ENCODE measurements at places on chromosomes 3 and 15.

DNA sequence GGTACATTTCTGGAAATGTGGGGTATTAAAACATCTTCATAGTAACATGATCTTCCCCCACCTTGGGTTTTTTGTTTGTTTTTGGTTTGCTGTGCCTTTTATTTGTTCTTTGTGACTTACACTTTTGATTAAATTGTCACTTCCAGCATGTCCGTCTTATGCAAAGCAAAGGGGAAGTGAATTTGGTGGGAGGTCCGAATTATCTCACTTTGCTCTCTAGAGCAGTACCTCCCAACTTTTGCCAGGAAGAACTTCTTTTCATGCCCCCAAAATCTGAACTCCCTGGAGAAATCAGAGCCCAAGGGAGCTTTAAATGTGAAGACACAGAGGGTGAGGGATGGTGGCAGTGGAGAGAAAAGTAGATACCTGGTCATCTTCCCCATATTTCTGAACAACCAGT lies 173.1 kb downstream of the IL5RA start:
- DNase-seq: no peak

DNA sequence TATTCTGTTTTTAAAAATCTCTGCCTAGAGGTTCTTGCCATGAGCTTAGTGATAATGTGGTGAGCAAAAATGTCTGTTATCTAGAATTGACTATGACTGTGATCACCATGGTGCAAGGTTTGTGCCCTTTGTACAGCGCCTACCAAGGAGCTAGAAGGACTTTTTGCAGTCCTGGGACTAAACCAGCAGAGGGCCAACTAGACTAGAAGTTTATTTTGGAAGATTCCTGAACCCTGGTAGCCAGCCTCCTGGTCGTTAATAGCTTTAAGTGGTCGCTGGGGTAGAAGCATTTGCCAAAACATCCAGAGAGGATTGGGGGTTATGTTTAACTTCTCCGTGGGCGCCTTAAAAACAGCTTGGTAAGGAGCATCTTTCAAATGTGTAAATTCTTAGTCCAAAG lies 7.8 kb downstream of the SCG5 start:
- no peak for DNase-seq

- no peak for DNase-seq
These were observed 75.6 kb downstream of the GMNC start for GRCh38 chr3:190786898-190787297.

- no peak for DNase-seq
These were observed 22.3 kb downstream of the NR2F2 start for GRCh38 chr15:96352604-96353405.

GRCh38 chr3:179921500-179921899 lies 115.2 kb downstream of the PEX5L start:
- DNase-seq: no peak

DNA sequence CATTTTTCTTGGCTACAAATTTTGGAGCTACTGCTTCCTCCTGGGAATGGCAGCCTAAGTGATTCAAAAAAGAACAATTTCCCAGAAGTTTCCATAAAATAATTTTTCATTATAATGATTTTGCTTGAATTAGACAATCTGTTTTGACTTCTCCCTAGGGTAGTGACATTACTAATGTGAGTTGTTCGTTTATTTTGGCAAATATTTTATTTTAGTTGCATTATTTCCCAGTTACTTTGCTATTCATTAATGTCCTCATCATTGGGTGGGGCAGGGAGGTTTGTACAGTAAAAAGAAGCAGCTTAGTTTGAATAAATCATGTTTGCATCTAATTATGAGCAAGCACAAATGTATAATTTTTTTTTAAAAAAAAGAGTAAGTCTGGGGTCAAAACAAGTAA lies 686.6 kb downstream of the ROBO2 start:
- no peak for DNase-seq

GRCh38 chr3:135975536-135975935 lies 10.0 kb downstream of the PPP2R3A start:
- DNase-seq: no peak

- DNase-seq: no peak
These were observed 138.0 kb downstream of the DTWD1 start for GRCh38 chr15:49758856-49759255.

DNA sequence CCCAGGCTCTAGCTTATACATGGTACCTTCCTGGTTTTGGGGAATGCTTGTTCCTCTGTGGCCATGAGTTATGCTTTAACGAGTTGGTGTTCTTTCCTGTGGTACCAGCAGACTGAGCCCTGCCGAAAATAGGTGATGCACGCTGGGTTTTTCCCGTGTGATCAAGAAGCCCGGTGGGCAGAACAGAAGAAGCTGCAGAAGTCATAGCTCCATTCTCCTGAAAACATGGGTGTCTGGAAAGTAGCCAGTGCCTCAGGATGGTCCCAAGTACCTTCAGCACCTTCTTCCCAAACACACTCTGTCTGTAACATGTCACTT lies 25.2 kb downstream of the MAPKBP1 start:
- no peak for DNase-seq

DNA sequence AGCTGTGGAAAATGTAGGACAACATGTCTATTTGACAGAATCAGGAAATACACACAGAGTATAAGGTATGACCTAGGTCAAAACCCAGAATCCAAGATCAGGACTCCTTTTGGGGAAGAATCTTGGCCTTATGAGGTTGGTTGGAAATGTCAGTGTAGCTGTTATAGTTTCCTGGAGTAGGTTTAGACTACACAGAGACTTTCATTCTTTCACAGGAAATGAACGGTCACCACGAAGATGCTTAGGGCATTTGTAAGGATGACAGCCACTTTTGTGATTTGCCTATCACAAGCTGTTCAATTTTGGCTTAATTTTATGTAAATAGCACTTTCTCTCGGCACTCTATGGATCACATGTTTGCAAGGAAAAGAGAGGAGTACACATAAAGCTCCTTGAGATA lies 18.6 kb upstream of the ZBTB20 start:
- no peak for DNase-seq

Measured in RCC 7860 (cell line).